ENCODE measurements at places on chromosomes 12 and 14.

DNA sequence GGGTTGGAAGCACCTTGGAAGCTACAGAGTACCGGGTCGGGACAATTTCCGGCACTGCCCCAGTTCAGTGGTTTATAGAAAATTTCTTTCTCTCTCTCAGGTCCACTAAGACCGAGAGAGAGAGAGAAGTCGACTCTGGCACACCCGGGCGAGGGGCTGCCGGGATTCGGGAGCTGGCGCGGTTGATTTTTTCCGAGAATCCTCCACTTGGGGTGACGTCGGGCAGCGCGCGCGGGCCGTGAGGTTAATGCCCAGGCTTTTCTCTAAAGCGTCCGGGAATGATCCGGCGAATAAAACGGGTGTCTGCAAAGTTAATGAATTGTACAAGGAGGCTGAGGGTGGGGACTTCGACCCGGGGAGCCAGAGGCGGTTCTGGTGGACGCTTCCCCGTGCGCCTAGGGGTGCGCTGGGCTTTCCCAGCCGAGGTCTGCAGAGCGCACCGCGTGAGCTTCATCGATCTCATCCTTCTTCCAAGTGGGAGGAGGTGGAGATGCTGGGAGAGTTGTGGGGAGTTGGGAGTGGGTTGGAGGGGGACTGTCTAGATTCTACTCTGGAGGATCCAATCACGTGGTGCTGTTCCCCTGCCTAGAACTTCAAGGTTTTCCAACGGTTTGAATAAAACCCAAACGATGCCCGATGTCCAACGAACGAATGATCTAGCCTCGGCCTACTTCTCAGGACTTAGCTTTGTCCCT lies 51.9 kb upstream of the TBX3 start:
- no peak for DNase-seq

- DNase-seq: peak; percentile 97
Observed at GRCh38 chr12:120257041-120257821, 8.3 kb downstream of the PXN start.

DNA sequence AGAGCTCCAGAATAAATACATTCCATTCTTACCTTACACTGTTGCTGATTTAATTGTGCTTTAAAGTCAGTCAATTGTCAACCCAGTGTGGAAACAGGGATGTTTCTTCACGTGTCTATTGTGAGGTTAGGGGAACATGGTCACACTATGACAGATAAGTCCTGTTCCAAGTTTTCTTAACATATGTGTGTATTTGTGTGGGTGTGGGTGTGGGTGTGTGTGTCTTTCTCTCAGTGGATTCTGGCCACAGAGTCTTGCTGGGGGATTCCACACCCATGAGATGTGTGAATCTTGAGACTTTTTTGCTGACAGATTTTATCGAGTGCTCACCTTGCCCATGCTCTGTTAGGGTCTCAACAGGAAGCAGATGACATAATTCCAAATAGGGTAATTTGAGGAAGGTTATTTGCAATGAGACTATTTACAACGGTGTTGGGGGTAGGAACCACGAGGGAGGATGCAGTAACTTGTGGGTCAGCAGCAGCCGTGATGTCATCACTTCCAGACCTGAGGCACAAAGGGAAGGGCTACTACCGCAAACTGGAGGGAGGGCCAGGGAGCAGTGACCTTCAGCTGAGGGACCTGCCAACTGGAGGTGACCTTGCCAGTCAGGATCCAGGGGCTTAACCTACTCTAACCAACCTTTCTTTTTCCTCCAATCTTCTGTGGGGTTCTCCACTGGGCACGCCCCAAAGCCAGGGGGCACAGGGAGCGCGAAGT lies 1.9 kb upstream of the VRK1 start:
- DNase-seq: no peak

DNA sequence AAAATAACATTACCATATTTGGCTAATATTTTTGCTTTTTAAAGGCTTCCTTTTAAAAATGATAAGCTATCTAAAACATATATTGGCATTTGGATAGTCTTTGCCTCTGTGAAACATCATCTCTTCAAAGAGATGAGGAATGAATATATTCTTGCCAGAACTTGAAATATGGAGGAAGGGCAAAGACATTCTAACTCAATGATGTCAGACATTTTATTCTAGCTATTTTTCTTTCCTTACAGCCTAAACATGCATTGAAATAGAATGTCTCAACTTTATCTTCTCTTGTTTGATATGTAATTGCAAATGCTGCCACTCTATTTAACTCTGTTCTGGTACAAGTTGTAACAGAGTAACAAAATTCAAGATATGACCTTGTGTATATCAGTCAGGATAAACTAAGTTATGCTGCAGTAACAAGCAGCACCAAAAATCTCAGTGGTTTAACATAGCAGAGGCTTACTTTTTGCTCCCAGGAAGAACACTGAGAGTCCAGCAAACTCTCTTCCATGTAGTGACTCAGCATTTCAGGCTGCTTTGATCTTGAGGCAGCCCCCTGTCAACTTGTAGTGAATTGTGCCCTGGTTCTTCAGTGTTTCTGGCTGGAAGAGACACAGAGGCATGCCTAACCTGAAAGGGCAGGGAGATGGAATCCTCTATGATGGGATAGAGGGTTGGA lies 11.0 kb downstream of the IRAK3 start:
- peak; percentile 22 for DNase-seq

DNA sequence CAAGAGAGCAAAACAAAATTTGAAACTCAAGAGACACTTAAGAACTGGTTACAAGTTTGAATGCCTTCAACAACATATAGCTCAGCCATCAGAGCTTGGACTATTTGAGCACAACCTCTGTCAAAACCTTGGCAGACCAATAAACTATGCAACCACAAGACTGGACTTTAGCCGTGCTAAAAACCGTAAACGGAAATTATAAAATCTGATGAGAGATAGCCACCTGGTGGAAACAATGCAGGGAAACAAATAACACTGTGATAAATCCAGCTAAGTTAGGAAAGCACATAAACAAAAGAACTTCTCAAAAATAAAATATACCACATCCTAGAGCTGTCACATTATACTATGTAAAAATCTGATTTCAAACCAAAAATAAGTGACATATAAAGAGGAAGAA lies 1074.2 kb upstream of the NOVA1 start:
- no peak for DNase-seq

DNA sequence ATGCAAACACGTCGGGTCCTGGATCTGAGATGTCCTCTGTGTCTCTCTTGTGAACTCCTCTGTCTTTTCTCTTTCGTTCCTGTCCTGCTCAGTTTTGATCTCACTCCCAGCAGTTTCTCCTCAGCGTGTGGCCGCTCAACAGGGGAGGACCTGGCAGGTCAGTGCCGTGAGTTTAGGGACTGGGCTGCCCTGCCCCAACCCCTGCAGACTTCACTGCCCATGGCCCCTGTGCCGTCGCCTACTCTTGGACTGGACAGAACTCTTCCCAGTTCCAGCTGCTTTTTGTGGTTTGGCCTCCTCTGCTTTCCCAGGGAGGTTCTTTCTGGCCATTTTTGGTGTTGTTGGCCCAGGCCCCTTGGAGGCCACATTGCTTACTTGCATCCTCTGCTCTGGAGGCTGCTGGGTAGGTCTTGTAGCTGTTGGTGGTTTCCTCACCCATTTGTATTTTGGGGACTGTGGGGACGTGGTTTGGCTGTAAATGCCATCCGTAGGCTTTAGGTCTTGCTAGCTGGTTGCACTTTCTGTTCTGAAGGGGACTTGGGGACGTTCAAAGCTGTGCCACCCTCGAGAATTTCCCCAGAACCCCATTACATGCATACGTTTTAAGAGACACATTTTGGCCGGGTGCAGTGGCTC lies 20.0 kb upstream of the DNAH10 start:
- no peak for DNase-seq

- DNase-seq: peak; percentile 92
Observed at GRCh38 chr14:52031781-52032180, 37.1 kb downstream of the NID2 start.

DNA sequence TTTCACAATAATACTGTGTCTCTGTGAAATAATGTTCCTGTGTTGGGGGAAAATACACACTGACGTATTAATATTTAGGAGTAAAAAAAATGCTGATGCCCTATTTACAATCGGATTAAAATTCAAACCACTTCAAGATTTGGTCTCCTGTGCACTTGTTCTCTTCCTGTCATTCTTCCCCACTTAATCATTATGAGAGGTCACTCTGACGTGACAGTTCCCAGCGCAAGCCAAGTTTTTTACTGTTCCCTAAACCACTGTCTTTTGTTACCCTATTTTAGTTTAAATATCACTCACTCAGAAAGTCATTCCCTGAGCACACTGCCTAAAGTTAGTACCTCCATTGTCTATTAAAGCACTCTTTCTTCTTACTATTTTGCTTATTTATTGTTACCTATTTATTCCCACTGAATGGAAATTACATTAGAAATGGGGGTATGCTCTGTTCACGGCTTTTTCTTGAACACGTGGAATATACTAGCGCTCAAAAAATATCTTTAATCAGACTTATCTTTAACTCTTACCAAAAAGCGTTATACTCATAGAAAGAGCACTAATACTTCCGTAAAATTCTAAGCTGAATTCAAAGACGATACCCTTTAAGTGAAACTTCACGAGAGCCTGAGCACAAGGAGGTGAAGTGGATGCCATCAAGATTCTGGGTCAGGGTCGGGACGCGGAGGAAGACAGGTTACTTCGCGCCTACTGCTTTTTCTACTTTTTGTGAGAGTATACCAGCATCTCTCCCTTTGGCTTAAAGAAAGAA lies 670 bp upstream of the PSMA3 start:
- DNase-seq: peak; percentile 14

- peak; percentile 63 for DNase-seq
Observed at GRCh38 chr14:71322655-71323250, 415.5 kb downstream of the PCNX1 start.

GRCh38 chr14:102277874-102278630 lies 26.9 kb downstream of the MOK start:
- DNase-seq: no peak

GRCh38 chr14:65718629-65719028 lies 306.1 kb downstream of the FUT8 start:
- no peak for DNase-seq

DNA sequence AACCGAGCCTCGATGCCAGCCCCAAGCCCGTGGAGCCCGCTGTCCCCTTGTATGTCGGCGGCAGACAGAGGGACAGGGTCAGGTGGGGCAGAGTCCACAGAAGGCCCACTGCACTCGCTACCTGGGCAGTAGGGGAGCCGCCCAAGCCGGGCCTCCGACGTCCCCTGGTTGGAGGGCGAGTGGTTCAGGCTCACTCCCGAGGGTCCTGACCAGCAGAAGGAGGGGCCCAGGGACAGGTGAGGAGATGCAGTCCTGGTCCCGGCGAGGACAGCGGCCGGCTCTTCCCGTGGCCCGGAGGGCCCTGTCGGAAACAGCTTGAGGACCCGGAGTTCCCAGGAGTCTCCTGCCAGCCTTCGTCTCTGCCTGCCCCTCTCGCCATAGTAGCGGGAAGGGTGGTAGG lies 216.7 kb upstream of the SFSWAP start:
- DNase-seq: no peak

DNA sequence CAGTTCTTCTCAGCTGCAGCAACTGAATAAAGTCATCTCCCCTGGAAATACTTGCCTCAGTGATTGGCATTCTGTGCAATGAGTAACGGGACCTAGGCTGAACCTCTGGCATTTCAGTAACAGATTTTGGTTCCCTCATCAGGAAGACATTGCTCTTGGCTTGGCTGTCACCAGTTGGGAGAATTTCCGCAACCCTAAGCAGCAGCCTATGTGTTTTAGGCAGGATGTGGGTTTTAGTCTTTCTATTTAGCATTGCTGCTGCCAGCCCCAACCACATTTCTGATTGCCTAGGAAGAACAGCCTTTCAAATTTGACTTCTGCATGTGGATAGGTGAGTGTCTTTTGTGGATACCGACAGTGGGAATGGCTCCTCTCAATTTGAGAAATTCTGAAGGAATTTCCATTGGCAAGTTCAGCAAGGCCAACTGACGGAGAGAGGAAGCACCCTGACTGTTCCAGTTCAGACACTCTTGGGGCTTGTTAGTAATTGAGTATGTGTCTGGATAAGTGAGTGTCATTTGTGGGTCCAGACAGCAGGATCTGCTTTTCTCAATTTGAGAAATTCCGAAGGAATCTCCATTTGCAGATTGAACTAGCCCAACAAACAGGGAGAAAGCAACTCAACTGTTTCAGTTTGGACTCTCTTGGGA lies 19.0 kb upstream of the CLEC2A start:
- DNase-seq: no peak

DNA sequence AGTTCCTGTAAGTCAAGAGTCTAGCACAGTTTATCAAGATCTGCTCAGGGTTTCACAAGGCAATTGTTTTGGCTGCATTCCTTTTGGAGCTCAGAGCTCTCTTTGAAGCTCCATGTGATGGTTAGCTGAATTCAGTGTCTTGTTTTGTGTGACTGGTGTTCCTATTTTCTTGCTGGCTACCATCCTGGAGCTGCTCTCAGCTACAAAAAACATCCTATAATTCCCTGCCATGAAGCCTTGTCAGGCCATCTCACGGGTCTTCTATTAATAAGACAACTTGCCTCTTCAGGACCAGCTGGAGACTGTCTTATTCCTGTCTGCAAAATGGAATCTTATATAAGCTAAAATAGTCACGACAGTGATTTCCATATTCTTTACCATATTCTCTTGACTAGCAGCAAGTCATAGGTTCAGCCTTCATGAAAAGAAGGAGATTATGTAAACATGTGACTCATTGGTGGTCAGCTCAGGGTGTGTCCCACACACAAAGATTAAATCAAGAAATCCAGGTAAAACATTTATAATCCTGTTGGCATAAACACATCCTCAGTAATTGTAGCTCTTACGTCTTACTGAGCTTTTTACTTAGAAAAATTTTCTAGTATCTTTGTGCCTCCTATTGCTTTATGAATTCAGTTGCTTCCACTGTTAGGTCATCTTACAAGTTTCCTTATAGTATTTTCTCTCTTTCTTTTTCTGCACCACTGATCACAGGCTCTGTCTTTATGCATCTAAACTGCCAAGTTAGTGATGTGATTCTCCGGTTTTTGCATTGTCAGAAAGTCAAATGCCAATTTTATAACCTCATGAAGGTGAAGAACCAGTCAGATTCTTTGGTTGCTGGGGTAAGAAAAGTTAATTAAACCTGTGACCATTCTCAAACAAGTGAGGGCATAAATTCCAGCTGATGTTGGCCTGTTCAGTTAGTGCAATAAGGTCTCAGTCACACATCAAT lies 378.5 kb upstream of the MGAT4C start:
- DNase-seq: peak; percentile 4

- peak; percentile 40 for DNase-seq
Observed at GRCh38 chr12:45725631-45726602, 3.6 kb upstream of the ARID2 start.

GRCh38 chr12:40149673-40150260 lies 43.9 kb upstream of the SLC2A13 start:
- DNase-seq: no peak

DNA sequence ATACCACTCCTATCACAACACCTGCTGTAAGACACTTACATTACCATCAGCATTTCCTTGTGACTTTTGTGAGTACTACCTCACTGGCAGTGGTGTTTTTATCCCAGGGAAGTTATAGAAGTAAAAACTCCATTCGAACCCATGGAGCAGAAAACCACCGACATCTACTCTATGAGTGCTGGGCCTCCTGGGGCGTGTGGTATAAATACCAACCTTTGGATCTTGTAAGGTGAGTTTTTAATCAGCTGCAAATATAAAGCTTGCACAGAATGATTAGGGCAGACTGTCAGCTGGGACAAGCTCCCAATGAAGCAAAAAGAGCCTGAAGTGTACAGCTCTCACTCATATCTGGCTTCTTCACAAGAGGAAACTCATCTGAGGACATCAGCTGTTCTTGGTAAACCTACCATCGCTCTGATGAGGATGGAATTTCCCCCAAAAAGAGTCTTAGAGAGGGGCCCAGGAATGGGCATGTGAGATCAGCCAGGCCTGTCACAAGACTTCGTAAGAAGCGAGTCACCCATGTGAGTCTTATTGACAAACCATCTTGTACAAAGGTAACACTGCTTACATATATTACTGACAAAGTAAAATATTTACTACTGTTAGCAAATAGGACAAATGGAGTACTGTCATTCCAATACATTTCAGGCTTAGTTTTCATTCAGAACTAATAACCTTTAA lies 170.0 kb downstream of the SLC5A8 start:
- DNase-seq: no peak

Measured in fibroblast of skin of right biceps (primary cell).